Sciatic nerve (tissue), 2 donors: ENCODE measurements at places on chromosomes 11 and 22. TPM values are rescaled to one million over a fixed set of nuclear protein-coding genes. Genes with fewer than 3 reads are reported as not detected.
A peak's percentile ranks its signal among the peaks of the same experiment; 100 is the strongest.

Gene ACCS
- total RNA-seq, result 71.6 TPM

Gene SLC25A17
- 19.6 TPM for total RNA-seq

Gene RTN4RL2
- total RNA-seq, result 2.5 TPM

Gene OVCH2
- not detected for total RNA-seq

Gene GAB4
- 0.85 TPM for total RNA-seq

Gene KRTAP5-2
- not detected for total RNA-seq

Gene DDX10
- total RNA-seq, result 31.6 TPM

- DNase-seq, result no peak
Measured at GRCh38 chr11:76620489-76620888, 50.1 kb downstream of the LRRC32 start.

DNA sequence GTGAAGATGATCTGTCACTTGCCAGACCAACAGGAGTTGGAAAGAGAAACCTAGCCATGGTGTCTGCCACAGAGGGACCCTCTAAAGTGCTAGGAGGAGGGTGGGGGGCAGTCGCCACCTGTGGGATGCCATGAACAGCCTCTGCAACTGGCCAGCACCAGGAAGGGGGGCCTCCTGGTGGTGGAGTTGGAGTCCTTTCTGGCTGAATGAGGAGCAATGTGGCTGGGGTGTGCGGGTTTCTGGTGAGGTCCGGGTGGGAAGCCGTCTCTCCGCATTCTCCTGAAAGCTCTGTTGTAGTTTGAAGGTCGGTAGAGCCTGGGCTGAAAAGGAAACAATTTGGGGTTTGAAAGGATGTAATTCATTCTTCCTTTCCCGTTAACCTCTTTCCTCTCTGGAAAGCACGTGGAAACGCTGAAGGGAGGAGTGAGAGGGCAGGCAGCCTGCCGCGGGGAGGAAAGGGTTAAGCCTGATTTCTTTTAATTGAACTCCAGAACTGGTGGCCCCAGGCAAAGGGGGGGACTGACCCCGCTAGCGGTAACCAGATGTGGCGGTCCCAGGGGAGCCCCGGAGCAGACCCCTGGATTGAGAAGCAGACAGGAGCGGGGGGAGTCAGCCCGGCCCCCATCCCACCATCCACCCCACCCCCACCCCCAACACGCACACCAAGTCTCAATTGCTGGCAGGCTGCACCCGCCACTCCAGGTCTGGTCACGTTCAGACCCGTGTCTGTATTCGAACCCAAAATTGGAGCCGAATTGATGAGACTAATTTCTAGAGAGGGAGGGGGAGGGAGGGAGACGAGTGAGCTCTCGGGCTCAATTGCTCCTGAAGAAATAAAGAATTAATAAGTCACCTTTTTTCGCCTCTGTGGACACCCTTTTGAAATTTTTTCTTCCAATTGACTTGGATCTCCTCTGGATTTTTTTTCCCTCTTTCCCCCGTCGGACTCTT, 1.8 kb upstream of the FLI1 start:
- no peak for DNase-seq

DNA sequence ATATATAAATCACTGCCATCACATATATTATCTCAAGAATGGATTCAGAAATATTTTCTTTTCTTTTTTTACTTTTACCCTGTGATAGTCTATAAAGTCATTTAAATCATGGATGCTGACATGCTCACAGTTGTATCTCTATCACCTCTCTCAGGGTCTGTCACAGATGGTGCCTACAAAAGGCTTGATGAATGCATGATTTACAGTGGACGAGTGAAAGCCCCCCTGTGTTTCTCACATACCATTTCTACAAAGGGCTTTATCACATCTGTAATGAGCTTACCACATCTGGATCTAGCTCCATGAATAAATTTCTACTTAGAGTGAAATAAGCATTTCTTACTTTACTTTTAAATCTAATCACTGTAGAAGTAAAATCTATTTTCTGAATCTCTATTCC, 121.4 kb upstream of the CARD18 start:
- no peak for DNase-seq

- no peak for DNase-seq
Measured at GRCh38 chr11:118001494-118001971, 15.3 kb downstream of the IL10RA start.

GRCh38 chr11:60902625-60903024, 3.8 kb downstream of the PRPF19 start:
- DNase-seq, result no peak

DNA sequence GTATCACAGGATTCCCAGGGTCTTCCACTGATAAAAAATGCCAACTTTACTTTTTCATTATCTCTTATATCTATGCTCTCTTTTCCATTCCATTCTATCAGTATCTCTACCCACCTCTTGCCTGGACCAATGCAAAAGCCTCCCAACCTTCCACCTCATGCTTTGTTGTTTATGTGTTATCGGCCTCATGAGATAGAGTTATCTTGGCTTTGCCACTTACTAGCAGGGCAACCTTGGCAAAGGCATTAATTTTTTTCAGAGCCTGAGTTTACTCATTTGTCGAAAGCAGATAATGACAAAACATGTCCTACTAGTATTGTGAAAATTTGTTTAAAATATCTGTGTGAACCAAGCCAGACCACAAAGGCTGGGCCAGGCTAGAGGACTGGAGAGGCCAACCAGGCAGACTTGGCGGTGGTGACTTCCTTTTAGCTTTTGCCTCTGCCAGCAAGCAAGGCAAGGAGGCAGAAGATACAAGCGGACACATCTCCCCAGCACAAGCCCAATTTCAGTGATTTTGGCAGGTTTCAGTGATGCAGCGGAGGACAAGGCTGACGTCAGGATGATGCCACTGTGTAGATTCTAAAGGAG, 106.9 kb downstream of the ADAMTS15 start:
- DNase-seq, result no peak

DNA sequence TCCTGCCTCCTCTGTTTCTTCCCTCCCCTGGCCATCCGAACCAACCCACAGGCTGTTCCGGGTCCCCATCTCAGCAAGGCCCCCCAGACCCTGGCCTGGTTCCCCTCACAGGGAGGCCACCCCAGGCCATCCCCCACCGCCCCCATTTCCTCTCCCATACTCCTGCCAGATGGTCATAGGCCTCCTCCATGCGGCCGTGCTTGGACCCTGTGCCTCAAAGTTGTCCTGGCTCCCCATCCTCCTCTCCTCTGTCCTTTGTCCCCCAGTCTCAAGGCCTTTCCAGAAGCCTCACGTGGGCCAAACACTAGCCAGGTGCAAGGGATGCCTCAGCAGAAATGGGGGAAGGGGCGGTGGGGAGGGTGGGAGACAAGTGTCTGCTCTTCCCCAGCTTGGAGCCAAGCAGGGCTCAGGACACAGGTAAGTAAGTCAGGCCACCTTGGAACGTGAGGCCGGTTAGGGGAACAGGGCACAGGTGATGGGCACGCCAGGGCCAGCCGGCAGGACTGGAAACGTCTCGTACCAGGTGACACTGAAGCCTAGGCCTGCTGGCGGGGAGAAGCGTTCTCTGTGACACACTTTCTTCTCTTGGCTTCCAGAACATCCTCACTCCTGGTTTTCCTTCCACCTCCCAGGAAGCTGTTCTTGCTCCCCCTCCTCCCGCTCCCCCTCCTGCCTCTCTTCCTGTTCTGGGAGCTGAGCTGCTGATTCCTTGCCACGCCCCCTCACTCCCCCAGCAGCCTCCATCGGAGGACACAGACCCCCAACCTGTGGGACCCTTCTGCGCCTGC, 31.5 kb upstream of the SLC22A12 start:
- DNase-seq, result no peak

DNA sequence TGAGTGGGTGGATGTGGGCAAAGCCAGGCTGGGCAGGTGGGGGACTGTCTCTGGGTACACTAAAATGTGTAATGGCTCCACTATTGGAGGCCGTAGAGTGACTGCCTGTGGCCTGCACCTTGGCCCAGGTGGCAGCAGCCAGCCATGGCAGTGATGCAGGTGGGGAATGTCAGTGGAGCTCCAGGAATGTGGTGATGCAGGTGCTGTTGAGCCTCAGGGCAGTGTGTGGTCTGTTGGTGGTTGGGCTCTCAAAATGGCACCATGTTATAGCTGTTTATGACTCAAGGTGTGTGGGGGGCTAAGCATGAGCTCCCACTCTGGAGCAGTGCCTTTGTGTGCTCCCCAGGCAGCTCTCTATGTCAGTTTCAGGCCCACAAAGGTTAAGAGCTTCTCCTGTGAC, 40.2 kb upstream of the CCDC90B start:
- no peak for DNase-seq

DNA sequence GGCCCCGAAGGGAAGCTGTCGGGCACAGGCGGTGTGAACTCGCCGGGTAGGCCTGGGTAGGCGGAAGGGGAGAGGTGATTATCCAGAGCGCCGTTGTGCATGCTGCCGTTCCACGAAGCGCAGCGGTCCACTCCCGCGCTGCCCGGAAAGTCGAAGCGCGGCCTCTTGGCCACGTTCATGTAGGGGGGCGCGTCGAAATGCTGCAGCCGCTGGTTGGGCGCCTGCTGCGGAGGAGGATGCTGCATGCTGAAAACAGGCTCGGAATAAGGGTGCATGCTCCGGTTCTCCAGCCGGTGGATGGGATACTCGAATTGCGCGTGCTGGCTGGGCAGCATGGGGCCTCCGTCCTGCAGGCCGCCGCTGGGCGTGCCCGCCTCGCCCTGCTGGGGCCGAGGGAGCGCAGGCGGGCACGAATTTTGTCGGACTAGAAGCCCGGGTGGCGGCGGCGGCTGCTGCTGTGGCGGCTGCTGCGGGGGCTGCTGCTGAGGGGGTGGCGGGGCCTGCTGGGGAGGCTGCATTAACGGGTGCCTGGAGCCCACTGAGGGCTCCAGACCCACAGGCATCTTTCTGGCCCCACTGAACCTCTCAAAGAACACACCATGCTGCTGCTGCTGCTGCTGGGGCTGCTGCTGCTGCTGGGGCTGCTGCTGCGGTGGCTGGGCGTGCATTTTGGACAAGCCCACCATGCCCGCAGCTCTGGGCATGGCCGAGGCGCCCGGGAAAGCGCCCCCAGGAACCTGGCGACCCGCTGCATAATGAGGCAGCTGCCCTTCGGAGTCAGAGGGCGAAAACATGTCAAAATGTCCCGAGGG, 2.3 kb downstream of the MN1 start:
- DNase-seq, result no peak

DNA sequence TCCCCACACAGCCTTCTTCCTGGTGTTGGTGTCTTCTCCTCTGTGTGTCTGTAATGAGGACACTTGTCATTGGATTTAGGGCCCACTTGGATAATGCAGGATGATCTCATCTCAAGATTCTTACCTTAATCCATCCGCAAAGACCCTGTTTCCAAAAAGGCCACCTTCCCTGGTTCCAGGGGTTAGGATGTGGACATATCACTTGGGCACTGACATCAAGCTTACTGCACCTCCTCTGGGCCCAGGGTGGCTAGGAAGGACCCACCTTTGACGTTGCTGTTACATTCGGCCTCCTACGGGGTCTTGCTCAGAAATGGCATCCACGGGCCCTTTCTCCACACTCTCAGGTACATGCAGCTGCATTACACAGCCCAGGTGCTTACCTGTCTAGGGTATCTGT, 535.9 kb downstream of the BRD1 start:
- peak; percentile 18 for DNase-seq

DNA sequence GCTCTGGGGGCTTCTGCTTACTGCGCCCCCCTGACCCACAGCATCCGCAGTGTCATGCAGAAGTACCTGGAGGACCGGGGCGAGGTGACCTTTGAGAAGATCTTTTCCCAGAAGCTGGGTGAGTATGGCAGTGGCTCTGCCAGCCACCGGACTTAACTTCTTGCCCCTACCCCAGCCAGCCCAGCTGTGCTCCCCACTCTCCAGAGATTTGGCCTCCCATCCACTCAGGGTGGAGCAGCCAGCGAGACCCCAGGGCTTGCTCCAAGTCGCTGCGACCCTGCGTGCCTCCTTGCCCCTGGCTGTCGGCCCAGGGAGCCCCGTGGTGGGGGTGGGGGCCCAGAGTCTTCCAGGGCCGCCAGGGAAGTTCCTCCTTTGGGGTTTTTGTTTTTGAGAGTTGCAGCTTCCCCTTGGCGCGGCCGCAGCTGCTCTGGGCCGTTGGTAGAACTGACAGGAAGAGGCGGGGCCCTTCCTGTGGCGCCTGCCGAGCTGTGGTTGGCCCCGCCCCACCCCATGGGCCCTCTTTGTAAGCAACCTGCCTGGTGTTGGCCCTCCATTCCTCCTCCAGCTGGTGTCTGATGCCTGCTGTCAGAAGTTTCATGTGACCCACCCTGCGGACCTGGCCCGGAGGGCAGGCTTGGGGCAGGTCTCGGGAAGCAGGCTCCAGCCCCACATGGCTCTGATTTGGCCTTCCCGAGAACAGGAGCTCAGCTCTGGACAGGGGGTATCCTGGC, 11.1 kb downstream of the GRK2 start:
- peak; percentile 89 for DNase-seq

- no peak for DNase-seq
Measured at GRCh38 chr22:22685586-22685985, 41.2 kb downstream of the GGTLC2 start.

- no peak for DNase-seq
Measured at GRCh38 chr11:73995731-73996130, 13.1 kb upstream of the UCP2 start.

DNA sequence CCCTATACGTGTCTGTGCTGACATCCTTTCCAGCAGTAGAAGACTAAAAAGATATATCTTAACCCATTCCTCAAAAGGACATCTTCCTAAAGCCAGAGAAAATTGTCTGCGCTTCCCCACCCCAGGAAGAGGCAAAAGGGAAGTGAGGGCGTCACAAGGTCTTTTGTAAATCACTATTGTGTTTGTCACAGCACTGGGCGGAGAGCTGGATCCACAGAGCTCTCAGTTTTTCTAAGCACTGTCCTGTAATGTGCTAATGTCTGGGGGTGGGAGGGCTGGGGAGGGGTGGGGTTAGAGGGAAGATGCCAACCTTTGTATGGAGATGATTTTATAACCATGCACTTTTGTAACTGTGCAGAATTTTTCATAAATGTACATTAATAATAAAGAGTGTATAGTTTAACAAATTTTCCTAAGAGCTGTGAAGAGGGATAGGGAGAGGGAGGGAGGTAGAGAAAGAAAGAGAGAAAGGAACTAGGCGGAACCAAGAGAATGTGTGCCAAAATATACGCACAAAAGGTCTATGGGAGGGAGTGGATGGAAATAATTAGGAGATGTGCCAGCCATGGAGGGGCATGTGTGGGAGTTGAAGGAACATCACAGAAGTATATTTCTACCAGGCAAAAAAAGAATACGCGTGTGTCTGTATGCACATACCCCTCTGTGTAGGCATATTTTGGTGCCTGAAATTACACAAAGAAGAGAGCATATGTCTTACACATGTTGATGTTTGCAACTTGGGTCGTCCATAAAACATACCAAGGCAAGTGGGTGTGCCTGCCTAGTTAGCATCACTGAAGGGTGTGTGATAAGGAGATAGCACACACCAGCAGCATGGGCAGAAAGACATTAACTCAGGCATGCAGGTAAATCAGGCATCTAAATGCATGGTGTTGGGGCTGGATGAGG, 9.8 kb downstream of the LRRC55 start:
- no peak for DNase-seq

GRCh38 chr11:128776069-128776423, 82.2 kb downstream of the FLI1 start:
- DNase-seq, result no peak

DNA sequence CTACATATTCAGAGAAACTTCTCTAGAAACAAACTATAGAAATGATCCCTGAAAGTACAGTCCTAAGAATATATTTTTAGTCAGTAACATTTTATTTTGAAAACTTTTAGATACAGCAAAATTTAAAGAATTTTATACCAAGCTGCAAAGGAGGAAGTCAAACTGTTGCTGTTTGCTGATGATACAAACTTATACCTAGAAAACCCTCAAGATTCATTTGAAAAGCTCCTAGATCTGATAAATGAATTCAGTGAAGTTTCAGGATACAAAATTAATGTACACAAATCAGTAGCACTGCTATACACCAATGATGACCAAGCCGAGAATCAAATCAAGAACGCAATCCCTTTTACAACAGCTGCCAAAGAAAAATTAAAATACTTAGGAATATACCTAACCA, 10.1 kb downstream of the ZBTB44 start:
- DNase-seq, result no peak
